ENCODE measurements at places on chromosomes 12 and 14.

DNA sequence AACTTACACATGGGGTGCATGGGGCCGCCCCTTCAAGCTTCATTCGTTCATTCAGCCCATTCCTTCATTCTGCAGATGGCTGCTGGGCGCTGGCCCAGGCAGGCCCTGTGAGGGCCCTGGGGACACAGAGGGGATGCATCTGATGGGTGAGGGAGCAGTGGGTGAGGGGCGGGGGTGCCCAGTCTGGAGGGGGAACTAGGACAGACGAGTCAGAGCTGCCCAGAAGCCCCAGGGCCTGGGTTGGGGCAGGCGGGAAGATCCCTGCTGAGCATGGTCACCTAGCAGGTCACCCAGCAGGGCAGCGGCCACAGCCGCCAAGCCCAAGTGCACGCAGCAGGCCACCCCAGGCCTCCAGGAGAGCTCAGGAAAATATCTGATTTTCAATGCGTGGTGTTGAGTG lies 14.1 kb downstream of the TRMT61A start:
- DNase-seq: no peak

DNA sequence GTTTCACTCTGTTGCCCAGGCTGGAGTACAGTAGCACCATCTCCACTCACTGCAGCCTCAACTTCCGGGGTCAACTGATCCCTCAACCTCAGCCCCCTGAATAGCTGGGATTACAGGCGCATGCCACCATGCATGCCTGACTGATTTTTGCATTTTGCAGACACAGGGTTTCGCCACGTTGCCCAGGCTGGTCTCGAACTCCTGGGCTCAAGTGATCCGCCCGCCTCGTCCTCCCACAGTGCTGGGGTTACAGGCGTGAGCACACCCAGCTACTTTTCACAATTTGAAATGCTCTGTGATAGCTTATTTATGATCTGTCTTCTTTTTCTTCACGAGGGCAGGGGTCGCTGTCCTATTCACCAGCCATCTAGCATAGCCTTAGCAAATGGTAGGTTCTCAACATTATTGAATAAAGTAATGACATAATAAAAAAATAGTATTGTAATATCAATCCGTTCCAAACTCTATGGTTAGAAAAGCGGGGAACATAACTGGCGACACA lies 477 bp upstream of the DDX47 start:
- no peak for DNase-seq

- no peak for DNase-seq
Measured at GRCh38 chr12:53636641-53637040, 10.5 kb upstream of the ATF7 start.

- DNase-seq: no peak
Measured at GRCh38 chr14:93683226-93683625, 105.1 kb downstream of the PRIMA1 start.

DNA sequence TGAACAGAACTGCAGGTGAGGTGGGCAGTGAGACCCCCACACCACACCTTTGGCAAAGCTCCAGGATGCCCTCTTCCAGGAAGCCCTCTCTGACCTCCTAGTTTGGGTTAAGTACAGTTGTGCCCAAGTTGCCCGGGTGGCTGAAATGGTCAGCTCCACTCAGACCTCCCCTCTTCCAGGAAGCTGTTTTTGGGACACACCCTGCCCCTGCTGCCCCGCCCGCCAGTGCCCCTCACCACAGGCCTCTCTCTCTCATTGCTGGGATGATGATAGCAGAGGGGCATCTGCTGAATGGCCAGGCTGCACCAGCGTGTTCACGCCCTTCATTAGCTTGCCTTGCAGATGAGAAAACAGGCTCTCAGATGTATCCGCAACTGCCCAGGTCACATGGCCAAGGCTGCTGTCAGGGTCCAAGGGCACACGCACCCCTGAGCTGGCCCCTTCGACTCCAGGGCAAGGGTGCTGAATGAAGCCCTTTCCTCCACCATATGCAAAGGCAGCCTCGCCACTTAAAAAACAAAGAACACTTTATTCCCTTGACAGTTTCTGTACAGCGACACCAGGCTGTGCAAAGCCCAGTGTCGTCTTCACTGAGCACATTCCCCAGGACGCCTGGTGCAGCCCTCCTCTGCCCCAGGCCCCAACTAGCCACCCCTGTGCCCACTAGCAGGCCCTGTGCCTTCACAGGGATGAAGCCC lies 15.5 kb downstream of the SLC25A29 start:
- no peak for DNase-seq

DNA sequence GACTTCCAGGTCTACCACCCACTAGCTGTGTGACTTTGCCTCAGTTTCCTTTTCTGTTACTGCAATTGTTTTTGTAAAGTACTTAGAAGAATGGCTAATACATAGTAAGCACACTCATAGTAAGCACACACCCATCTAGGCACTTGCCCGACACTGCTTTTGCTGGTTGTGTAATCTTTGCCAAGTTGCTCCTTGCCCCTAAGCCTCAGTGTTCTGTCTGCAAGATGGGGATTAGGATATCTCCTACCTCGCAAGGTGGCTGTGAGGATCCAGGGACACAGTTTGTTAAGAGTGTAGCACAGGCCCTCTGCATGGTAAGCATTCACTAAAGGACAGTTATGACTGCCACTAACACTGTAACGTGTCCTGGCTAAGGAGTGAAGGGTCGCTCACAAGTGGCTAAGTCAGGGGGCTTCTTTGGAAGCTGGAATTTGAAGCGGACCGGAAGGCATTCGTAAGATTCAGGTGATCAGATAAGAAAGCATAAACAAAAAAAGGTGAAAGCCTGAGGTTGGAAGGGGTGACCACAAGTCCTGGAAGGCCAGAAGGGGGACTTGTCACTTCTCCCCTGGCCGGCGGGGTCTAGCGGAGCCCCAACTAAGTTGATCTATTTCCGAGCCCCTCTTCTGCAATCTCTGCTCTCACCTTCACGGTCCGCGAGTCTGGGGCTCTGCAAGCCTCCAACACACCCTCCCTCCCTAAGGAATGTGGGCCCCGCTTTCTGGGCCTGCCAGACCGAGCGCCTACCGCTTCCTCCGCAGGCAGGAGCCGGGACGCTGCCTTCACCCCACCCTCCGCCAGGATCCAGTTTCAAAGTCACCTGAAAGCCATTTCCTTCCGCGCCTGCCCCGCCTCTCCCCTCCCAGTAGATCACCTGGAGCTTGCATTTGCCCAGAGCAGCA lies 1.5 kb upstream of the PLEKHG3 start:
- DNase-seq: no peak
